Hair follicle dermal papilla cell (primary cell): ENCODE measurements at places on chromosomes 11 and 22. TPM values are rescaled to one million over a fixed set of nuclear protein-coding genes. Genes with fewer than 3 reads are reported as not detected.

FOLR1 gene
- 0.24 and 0.32 TPM in 2 replicates for total RNA-seq

LUZP2 gene
- 0.32 and 0.73 TPM in 2 replicates for total RNA-seq

SLC17A6 gene
- not detected in 2 replicates for total RNA-seq

NDUFV1 gene
- total RNA-seq = 137 and 150 TPM in 2 replicates

IL18 gene
- 0.16 TPM in 1 of 2 replicates, not detected in the other for total RNA-seq

DDIAS gene
- total RNA-seq = 0.73 and 1.8 TPM in 2 replicates

CAPN1 gene
- 168 and 174 TPM in 2 replicates for total RNA-seq

TECTA gene
- 0.32 and 0.97 TPM in 2 replicates for total RNA-seq

PIWIL4 gene
- 3.4 and 3.9 TPM in 2 replicates for total RNA-seq

SPDYC gene
- total RNA-seq = not detected in 2 replicates

INSC gene
- total RNA-seq = 0.36 and 0.81 TPM in 2 replicates

SEPTIN3 gene
- total RNA-seq = 5.1 and 8.3 TPM in 2 replicates

FDXACB1 gene
- total RNA-seq = 2.1 and 2.4 TPM in 2 replicates

GPHA2 gene
- total RNA-seq = not detected in 2 replicates

ALG8 gene
- 28.9 and 34.9 TPM in 2 replicates for total RNA-seq

LDHAL6A gene
- not detected in 2 replicates for total RNA-seq
